Mesothelial cell of epicardium (in vitro differentiated cells): ENCODE measurements at places on chromosomes 13 and 19.

DNA sequence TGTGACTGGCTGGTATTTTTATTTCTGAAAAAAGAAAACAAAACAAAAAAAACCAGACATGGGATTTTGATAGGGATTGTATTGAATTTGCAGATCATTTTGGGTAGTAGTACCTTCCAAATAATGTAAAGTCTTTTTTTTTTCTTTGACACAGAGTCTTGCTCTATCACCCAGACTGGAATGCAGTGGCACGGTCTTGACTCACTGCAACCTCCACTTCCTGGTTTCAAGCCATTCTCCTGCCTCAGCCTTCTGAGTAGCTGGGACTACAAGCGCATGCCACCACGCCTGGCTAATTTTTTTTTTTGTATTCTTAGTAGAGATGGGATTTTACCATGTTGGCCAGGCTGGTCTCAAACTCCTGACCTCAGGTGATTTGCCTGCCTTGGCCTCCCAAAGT, 4.2 kb downstream of the ZNF101 start:
- no peak for DNase-seq

- DNase-seq, result no peak
Observed at GRCh38 chr13:80665792-80666333, 324.9 kb upstream of the SPRY2 start.

DNA sequence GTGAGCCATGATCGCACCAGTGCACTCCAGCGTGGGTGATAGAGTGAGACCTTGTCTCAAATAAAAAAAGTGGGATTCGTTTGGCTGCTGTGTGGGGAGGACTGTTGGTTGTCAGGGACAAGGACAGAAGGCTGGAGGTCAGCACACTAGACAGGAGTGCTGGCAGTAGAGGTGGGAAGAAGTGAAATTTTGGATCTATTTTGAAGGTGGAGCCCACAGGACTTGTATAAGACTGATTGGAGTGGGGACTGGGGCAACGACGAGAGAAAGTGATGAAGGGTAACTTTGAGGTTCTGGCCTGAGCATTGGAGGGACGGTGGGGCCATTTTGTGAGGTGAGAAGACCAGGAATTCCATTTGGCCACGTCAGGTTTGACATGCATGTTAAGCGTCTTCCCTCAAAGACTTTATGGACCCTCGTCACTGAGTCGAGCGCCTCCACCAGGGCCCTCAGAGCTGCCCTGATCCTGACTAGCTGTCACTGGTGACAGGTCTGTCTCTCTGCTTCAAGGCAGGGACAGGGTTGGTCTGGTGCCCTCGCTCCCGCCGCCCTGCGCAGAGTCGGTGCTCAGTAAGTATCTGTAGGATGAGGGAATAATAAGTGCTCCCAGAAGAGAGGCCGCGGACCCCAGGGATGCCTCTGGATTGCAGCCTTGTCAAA, 673 bp downstream of the CTU1 start:
- no peak for DNase-seq

GRCh38 chr19:4588291-4588761, 28.8 kb upstream of the SEMA6B start:
- DNase-seq, result no peak

DNA sequence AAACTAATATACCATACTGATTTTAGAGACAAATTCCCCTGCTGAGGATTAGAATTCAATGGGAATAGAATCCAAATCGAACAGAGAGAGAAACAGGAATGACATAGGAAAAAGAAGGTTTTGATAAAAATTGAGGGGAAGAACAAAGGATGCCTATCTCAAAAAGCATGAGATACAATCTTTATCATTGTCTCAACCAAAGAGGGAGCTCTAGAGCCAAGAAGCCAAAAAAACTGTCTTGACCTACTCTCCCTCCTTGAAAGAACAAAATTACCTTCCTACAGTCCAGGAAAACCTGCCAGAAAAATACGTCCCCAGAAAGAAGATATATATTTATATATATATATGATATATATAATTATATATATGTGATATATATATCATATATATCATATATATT, 39.2 kb upstream of the MIR17HG start:
- no peak for DNase-seq

DNA sequence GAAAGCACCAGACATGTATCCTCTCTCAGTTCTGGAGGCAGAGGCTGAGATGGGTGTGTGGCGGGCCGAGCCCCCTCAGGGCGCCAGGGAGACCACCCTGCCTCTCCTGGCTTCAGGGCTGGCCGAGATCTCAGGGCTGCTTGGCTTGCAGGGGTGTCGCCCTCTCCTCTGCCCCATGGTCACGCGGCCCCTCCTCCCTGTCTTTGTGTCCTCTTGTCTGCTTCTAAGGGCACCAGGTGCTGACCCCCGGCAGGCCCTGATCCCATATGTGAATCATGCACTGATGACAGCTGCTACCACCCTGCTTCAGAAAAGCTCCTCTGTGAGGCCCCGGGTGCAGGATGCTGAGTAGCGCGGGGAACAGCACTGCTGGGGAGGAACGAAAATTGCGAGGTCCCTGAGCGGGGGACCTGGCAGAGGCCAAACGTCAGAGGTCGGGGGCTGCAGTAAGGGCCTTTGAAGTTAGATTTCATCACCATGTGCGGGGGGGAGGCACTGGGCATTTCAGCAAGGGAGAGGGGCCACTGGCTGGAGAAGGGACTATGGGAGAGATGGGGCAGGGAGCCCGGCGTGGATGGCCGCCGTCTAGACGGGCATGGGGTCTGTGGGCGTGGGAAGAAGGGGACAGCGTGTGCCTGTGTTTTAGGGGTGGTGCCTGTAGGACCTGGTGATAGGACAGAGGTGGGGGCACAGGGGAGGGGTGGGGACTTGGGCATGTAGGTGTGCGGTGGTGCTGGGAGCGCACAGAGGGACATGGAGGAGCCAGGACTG, 125.2 kb downstream of the KDM4B start:
- DNase-seq, result no peak

GRCh38 chr13:38264363-38265131, 85.1 kb upstream of the UFM1 start:
- no peak for DNase-seq

DNA sequence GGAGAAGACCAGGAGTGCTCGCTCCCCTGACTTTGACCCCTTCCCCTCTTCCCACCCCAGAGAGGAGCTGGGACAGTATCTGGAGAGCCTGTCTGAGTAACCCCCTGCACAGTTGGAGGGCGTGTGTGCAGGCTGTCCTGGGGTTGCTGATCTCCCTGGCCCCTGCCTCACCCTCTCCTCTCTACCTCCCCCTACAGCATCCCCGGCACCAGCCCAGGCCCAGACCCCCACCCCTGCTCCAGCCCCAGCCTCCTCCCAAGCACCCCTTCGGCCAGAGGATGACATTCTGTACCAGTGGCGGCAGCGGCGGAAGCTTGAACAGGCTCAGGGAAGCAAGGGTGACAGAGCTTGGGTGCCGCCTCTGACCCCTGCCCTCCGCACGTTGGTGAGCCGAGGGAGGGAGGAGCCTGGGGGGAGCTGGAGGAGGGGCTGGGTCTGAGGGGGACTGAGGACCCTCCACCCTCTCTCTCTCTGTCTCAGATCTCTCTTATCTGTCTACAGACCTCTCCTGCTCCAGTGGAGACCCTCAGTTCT, 8.7 kb downstream of the PROSER3 start:
- no peak for DNase-seq

DNA sequence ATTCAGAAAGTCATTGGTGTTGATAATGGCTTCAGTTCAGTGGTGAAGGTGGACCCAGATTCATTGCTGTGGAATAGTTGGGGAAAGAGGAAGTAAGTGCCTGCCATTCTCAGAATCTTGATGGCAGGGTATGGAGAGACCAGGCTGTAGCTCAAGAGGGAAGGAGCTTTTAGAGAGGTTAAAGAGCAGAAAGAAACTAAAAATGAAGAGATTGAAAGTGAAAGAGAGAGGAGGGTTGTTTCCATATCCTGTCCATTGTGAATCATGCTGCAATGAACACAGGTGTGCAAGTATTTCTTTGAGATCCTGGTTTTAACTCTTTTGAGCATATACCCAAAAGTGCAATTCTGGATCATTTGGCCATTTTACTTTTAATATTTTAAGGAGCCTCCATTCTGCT, 12.5 kb downstream of the GJB6 start:
- DNase-seq, result no peak

DNA sequence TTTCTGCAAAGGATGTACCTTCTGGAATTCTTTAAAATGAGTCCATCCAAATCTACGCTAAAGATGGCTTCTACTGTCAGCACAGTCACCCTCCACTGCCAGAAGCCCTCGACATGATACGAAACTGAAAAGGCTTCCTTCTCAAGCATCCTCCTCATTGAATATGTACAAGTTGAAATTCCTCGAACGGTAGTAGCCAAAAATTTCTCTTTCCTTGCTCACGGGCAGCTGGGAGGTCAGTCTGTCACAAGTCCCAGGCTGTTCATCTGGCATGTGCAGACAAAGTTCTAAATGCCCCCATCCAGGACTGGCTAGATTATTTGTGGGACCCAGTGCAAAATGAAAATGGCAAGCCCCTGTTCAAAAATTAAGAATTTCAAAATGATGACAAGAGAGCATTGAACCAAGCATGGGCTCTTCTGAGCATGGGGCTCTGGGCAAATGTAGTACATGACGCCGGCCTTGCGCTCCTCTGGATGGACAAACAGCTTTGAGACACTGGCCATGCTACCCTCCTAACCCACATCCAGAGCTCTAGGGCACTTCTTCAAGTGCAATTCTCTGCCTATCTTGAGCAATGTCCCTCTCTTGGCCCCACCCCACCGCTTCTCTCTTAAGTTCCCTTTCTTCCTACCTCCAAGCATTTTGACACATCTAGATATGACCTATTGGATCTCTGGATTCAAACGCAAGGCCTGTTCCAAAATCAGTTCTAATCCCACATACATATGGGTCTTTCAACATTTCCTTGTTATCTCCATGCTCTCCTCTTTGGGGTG, 78.9 kb upstream of the FLT1 start:
- no peak for DNase-seq

- no peak for DNase-seq
Observed at GRCh38 chr13:44887515-44887914, 101.8 kb downstream of the NUFIP1 start.

- no peak for DNase-seq
Observed at GRCh38 chr19:49389406-49389805, 1.4 kb downstream of the KASH5 start.

DNA sequence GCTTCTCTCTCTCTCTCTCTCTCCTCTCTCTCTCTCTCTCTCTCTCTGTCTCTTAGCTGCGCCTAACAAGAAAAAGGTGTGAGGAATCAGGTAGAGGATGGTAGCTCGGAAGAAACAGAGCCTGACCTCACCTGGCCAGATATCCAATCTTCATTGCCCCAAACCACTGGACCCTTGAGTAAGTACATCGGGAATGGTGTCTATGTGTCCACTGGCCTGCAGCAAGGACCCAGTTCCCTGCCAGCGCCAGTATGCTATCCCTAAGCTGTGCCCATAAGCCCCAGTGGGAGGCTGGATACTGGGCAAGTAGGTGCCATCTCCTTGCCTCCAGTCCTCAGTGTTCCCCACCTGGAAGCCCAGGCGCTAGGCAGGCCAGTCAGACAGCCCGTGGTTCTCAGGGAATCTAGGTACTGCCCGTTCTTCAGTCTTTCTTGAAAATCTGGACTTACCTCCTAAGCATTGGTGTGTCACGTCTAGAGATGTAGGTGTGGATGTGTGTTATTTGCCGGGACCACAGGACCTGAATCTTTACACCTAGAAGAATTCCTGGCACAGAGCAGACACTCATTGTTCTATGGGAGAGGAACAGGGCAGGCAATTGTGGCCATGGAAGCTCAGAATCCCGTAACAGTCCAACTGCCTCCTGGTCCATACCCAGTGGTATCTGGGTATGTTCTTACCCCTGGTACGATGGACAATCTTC, 7.3 kb downstream of the URAD start:
- no peak for DNase-seq
